ENCODE measurements at places on chromosomes 2 and 18. TPM values are rescaled to one million over a fixed set of nuclear protein-coding genes. Genes with fewer than 3 reads are reported as not detected.

The CCDC138 gene
- total RNA-seq: 4.2 TPM

- DNase-seq: no peak
Observed at GRCh38 chr2:99981840-99982239, 160.6 kb downstream of the AFF3 start.

GRCh38 chr2:234425639-234426603, 71.0 kb downstream of the ARL4C start:
- no peak for DNase-seq

GRCh38 chr2:118003396-118003824, 10.5 kb downstream of the CCDC93 start:
- peak; percentile 74 for DNase-seq

The PXDN gene
- 40.8 TPM for total RNA-seq

The RGPD4 gene
- 0.17 TPM for total RNA-seq

DNA sequence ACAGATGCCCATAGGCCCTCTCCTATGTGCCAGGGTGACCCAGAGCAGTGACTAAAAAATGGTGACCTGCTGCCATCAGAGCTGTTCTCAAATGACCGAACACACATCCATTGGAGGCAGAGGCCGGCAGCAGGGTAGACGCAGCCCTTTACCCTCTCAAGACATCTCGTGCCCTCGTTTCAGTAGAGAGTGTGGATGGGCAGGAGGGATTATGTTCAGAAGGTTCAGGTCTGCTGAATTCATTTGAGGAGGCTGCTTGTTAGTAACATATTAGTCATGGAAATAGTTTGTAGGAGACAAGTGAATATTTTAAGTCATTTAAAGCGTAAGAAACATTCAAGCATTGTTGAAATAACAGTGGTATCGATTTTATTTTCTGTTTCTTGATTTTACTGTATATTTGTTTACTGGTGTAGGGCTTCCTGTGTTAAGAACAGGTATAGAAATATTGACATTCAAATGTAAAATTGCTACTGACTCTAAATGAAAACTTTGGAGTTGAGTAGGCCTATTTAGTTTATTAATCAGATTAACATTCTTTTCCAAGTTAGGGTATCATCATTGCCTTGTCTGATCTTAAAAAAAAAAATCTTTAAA, 82.6 kb downstream of the ZNF532 start:
- no peak for DNase-seq

DNA sequence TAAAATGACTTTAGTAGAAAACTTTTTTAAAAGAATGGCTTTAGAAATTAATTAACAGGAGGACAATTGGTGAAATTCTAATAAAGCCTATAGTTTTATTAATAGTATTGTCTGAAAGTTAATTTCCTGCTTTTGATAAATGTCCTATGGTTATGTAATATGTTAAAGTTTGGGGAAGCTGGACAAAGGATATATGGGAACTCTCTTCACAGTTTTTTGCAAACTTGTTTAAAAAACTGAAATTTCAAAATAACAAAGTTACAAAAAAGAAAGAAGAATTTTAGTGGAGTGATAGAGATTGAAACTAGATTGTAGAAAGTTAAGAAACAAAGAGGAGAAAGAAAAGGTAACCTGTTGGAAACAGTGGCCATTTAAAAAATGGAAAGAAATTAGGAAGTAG, 67.3 kb downstream of the SEMA4F start:
- DNase-seq: no peak

GRCh38 chr2:215579809-215580208, 143.9 kb upstream of the FN1 start:
- no peak for DNase-seq

The SPOPL gene
- 24.9 TPM for total RNA-seq

GRCh38 chr2:176002688-176003210, 682 bp upstream of the LNPK start:
- peak; percentile 20 for DNase-seq

DNA sequence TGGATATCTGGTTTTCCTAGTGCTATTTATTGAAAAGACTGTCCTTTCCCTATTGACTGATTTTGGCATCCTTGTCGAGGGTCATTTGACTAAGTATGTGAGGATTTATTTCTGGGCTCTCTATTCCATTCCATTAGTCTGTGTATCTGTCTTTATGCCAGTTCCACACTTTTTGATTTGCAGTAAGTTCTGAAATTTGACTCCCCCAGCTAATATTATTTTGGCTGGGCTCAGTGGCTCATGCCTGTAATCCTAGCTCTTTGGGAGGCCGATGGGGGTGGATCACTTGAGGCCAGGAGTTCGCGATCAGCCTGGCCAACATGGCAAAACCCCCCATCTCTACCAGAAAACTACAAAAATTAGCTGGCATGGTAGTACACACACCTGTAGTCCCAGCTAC, 46.8 kb upstream of the GAREM2 start:
- DNase-seq: no peak

- DNase-seq: no peak
Observed at GRCh38 chr18:45621061-45621511, 5.8 kb downstream of the SLC14A2 start.

GRCh38 chr2:72574886-72575285, 250.9 kb downstream of the EXOC6B start:
- no peak for DNase-seq

DNA sequence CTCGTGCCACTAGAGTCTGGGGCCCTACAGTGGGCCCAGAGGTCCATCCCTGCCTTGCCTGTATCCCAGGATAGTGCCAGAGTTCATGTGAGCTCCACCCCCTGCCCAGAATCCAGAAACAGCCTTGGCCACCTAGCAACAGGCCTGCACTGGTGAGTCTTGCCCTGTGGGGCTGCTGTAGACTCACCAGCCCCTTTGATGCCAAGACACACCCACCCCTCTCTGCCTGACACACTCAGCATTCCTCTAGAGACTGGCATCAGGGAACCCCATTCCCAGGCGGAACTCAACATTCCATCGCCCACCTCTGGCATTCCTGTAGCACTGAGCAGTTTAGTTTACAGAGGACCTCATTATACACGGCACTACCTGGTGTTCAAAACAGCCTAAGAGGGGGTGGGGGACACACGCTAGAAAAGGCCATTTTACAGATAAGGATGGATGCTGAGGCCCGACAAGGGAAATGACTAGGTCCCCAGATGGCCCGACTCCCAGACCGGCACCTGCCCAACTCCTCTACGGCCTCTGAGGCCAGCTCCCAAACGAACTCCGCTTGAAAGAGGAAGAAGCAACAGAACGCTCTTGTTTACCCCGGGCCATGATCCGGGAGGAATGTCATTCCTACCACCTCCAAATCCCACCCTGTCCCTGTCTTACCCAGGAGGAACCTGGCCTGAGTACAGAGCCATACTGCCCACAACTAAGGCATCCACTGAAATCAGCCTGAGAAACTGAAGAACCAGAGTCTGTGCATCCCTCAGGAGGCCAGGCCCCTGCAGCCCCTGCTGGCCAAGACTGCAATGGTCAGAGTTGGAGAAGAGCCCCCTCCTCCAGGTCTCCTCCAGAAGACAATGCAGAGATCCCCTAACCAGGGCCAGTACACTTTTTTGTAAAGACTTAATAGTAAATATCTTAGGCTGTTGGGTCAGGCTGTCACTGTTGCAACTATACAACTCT, 180.2 kb downstream of the TNS1 start:
- DNase-seq: no peak

DNA sequence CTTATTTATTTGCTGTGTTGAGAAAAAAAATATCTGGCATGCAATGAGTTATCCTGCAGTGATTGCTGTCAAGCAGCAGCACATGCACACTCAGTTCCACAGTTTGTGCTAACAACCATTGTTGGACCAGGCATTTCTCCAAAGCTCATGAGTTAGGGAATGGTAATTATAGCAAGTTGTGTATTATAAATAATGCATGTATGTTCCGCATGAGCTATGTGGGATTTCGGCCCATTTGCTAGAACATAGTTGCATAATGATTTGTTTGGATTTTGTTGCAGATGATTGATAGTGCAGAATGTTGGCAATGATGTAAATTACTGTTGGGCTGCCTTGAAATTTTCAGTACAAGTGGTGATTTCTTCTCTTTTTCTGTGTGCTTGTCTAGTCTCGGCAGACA, 10.7 kb downstream of the KCNJ3 start:
- DNase-seq: no peak

- no peak for DNase-seq
Observed at GRCh38 chr2:71787476-71788185, 334.3 kb downstream of the DYSF start.

DNA sequence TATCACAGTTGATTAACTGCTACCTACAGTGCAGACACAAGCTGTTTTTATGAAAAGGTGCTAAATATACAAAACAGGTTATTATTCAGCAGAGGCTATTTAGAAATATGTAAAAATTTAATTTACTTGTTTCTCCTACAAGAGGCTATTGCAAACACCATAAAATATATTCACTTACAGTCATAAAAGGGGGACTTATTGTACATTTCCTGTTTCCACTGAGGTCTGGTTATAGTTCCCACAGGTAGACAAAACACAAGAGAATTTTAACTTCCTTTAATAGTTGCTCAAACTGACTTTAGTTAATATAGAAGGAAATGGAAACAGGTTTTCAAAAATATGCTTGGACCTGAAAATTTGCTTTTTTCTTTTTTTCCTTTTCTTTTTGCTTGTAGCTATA, 40.0 kb upstream of the FRZB start:
- DNase-seq: no peak

The SETBP1 gene
- 28.4 TPM for total RNA-seq

DNA sequence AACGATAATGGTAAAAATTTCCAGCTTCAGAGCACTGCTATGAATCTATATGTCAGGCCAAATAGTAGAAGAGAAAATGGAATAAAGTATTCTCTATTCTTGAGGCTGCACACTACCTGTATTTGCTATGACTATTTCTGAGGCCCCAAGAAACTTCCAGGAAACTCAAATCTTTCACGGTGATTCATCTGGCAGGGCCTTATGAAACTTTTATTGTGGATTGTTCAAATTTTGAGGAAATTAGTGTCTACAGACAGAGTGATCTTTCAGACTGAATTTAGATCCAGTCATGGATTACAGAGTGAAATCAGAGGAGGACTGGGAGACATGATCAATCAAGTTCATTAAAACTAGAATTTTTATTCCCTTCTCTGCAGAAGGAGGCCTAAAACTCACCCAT, 4.1 kb upstream of the VSNL1 start:
- no peak for DNase-seq

DNA sequence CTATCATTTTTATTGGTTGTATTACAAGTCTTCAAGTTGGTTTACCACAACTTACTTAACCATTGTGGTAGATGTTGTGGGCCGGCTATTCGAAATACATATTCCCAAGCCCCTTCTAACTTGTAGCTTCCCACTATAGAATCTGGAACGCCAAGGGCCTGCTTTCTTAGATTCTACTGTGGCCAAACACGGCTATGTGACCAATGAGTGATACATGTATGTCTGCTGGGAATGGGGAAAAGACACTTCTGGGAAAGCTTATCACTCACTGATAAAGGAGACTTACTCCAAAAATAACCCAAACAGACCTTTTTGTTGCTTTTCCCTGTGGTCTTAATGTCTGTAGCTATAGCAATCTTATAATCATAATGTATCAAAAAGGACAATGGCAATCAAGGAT, 24.5 kb downstream of the STRN start:
- no peak for DNase-seq

- no peak for DNase-seq
Observed at GRCh38 chr2:189102735-189103134, 76.8 kb downstream of the COL5A2 start.

- DNase-seq: no peak
Observed at GRCh38 chr18:57900906-57901435, 97.9 kb upstream of the ATP8B1 start.

Measured in prostate gland (tissue), 2 donors.